Muscle of leg (tissue), 16 donors: ENCODE measurements at places on chromosomes 5 and 9. TPM values are rescaled to one million over a fixed set of nuclear protein-coding genes. Genes with fewer than 3 reads are reported as not detected.

DNA sequence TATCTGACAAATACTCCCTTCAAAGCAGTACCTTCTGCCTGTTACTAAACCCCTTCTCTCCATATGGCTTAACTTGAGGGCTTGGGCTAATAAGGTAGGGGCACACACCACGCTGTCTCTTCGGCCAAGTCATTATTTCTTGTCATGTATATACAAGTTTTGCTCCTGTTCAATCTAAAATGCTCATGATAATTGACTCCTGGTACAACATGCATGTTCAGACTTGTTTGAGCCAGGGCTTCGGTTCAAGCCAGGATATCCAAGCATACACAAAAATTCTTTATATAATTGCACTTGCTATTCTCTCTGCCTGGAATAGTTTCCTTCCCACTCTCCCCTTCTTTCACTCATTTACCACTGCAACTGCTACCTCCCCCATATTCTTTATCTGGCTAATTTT lies 756.0 kb upstream of the C9orf72 start:
- no peak for DNase-seq
- H3K4me3 ChIP-seq = no peak overlapping the region
- H3K27ac ChIP-seq = no peak overlapping the region
- no peaks in the 10 kb centered on the region for H3K27me3 ChIP-seq

DNA sequence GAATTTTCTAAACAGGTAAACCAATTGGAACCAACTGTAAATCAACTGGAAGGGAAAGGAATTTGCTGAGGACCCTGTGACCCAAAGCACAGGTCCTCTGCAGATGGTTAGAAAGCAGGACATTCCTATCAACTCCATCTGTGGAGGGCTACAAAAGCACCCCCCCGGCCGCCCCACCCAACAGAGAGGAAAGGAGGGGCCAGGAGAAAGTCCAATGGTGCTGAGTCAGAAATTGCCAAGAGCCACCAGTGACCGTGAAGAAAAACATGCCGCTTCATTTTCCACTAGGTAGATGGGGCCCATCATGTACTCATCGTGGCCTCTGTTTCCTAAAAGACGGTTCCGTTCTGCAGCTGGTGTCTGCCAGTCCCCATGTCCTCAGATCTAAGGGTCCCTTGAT lies 66.3 kb downstream of the RAPGEF1 start:
- no peak overlapping the region for H3K27ac ChIP-seq
- no peaks in the 10 kb centered on the region for H3K27me3 ChIP-seq
- H3K4me1 ChIP-seq = peaks cover 77% of the 10 kb centered on the region
- DNase-seq = no peak
- no peaks in the 10 kb centered on the region for H3K36me3 ChIP-seq
- no peak overlapping the region for H3K4me3 ChIP-seq

DNA sequence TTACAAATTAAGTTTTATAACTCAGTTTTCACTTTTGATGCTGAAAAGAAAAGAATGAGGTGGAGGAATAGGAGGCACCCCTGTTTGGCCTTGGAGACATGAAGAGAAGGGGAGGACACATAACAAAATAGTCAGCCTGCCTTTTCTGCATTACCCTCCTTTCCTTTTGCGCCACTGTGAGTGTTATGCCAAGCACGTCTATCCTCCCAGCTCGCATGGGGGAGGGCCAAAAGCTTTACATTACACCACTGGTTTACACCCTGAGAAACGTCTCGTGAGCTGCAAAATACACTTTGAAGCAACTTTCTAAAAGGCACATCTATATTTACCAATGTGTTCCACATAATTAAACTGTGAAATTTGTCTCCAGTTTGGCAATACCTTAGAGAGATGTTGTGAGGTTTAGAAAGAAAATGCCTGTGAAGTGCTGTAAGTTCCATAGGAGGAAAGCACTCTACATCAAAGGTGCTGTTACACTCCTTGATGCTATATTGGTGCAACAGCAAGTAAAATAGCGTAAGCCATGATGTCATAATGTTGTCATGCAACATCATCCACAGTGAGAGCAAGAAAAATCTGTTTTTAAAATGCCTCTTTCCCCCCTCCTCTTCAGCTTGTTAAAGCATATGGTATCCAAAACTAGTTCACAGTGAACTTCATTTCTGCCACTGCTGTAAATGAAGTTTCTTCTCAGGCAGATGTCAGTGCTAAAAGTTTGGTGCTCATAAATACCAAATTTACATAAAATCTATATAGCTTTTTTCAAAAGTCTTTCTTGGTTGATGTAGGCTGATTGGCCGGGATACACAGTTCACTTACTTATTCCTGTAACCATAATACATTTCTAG lies 50.3 kb downstream of the CETN3 start:
- no peak overlapping the region for H3K27ac ChIP-seq
- H3K4me3 ChIP-seq = no peak overlapping the region
- no peak for DNase-seq
- H3K27me3 ChIP-seq = no peaks in the 10 kb centered on the region

Gene PITX1
- 8.7 TPM for polyA plus RNA-seq

GRCh38 chr9:89312222-89312571 lies 1.2 kb downstream of the CKS2 start:
- H3K4me1 ChIP-seq = peaks cover 11% of the 10 kb centered on the region
- peak; percentile 53 for DNase-seq
- no peaks in the 10 kb centered on the region for H3K27me3 ChIP-seq
- peaks cover 7% of the 10 kb centered on the region for H3K36me3 ChIP-seq
- peak overlapping the region; percentile 63 for H3K4me3 ChIP-seq
- peak overlapping the region; percentile 83 for H3K27ac ChIP-seq
